ENCODE measurements at places on chromosomes 2 and 18.

- DNase-seq: peak; percentile 25
These were observed 89.3 kb downstream of the ACVR1 start for GRCh38 chr2:157786663-157787363.

DNA sequence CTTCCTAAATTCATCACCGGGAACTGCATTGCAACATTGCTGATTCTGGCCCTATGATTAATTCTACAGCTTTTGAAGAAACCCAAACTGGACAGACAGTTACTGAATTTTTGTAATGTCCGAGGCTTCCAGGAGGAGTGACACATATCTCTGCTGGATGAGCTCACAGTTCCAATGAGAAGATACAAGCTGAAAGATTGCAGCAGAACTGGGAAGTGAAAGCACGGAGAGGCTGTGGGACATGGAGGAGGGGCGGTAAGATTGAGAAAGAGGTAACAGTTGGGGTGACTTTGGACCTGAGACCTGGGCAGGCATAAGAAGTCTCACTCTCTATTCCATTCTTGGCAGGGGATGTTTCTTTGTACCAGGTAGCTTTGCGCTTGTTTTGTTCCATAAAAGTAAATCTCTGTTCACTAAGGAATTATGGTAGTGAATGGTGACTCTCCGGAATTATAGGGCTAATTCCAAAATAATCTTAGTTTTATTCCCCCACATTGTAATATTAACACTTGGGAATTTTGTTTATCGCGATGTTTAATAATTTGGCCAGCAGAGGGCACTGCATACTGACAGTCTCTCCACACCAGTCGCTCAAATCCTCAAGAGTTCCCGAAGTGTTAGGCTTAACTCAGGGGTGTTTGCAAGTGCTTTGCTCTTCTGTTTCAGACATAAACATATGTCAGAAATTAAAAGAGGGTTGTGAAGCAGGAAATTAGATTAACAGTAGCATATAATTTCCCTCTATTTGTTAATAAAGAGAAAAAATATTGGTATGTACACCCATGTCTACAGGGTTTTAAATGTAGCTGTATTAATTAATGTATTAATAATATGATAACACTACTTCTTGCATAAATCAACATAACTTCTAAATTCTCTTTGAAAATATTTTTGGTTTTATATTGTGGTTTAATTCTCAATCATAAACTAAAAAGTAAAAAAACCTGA, 201.4 kb downstream of the SOCS6 start:
- peak; percentile 89 for DNase-seq

- DNase-seq: no peak
These were observed 406.4 kb upstream of the VWC2L start for GRCh38 chr2:214004463-214004862.

DNA sequence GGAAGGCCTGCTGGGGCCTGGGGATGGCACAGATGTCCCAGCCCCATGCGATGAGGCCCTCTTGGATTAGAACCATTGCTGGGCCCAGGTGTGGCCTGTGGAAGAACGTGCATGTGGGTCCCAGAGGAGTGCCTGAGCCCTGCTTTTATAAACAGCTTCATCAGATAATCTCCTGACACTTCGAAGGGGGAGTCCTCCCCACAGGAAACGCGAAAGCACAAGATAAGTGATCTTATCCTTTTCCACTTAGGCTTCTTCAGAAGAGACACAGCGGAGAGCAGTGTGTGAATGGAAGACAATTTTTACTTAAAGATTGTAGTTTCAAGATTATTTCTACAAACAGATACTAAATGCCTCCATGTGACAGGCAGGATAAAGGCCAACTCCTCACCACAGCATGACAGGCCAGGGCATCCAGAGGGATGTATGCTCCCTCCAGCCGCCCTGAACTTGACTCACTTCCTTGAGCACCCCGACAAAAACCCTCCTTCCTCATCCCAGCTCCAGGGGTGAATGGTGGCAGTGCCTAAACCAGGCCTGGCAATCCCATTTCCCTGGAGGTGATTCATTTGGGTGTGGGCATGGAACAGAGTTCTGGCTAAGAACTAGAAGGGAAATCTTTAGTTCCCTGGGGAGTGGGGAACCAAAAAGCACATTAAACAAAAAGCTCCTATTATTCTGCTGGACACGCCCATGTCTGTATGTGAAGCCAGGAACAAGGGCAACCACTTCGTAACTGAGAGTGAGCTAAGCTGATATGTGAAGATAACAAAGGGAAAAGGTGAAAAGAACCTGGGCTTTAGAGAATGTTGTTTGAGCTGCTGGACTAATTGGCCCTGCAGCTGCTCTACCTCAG, 56.2 kb upstream of the TMEM163 start:
- DNase-seq: no peak

GRCh38 chr2:158414538-158414937, 42.0 kb downstream of the CCDC148 start:
- DNase-seq: no peak

GRCh38 chr2:1550076-1550475, 136.8 kb downstream of the TPO start:
- no peak for DNase-seq

- DNase-seq: no peak
These were observed 429.5 kb downstream of the ZNF521 start for GRCh38 chr18:24922491-24922890.

DNA sequence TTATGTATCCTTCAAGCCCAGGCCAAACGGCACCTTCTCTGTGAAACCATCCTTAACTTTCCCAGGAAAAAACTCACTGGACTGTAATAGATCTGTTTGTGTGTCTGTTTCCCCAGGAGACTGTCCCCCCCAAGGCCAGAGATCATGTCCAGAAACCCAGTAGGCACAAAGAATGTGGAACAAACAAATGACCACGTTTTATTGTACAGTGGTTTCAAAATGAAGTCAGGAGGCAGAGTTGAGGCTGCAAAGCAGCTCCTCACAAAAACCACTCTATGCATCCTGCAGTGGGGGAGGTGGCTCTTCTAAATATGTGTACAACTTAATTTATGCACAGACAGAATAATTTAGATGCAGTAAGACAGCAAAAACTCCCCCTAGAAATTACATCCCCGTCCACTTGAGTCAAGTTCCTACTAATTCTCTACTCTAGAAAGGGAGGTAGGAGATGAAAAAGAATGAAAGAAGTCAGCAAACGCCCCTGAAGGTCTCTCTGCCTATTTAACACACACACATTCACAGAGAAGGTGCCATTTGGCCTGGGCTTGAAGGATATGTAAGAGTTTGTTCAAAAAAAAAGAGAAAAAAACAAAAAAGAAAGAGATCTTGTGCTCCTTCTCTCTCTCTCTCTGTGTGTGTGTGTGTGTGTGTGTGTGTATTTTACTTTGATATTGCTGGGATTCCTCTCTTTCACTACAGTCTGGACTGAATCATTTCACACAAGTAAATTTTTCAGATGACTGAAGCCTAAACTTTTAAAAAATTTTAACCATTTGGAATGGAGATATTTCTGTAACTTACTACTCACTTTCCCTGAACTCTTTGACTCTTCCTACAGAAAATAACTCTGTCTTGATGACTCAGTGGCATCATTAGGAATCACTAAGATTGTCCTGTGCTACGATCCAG, 19.5 kb downstream of the BCL2 start:
- DNase-seq: no peak

DNA sequence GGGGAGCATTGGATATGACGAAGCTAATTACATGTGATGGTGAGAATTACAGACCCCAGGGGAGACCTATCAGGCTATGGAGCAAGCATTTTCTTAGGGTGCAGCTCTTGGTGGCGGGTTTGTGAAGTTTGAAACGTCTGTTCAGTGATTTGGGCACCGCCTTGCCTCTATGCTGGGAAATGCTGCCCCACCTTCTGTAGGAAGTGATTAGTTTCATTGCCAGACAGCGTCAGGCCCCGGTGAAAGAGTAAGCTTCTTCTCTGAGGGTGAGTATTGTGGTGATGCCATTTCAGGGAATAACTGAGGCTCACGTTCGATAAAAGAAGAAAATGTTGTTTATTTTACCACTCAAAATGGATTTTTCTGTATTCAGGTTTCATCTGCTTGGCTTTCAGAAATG, 186.2 kb upstream of the CDH2 start:
- DNase-seq: no peak

- no peak for DNase-seq
These were observed 5.1 kb upstream of the DNAJC5G start for GRCh38 chr2:27270131-27270530.

GRCh38 chr2:23905155-23905554, 21.8 kb downstream of the ATAD2B start:
- no peak for DNase-seq

- DNase-seq: no peak
These were observed 71.5 kb upstream of the CTDP1 start for GRCh38 chr18:79608069-79608468.

- DNase-seq: peak; percentile 82
These were observed 70.0 kb downstream of the NAB1 start for GRCh38 chr2:190718652-190719526.

- DNase-seq: no peak
These were observed 4.7 kb downstream of the ACVR1 start for GRCh38 chr2:157871415-157871814.

GRCh38 chr2:147789287-147789686, 55.5 kb upstream of the ACVR2A start:
- no peak for DNase-seq

DNA sequence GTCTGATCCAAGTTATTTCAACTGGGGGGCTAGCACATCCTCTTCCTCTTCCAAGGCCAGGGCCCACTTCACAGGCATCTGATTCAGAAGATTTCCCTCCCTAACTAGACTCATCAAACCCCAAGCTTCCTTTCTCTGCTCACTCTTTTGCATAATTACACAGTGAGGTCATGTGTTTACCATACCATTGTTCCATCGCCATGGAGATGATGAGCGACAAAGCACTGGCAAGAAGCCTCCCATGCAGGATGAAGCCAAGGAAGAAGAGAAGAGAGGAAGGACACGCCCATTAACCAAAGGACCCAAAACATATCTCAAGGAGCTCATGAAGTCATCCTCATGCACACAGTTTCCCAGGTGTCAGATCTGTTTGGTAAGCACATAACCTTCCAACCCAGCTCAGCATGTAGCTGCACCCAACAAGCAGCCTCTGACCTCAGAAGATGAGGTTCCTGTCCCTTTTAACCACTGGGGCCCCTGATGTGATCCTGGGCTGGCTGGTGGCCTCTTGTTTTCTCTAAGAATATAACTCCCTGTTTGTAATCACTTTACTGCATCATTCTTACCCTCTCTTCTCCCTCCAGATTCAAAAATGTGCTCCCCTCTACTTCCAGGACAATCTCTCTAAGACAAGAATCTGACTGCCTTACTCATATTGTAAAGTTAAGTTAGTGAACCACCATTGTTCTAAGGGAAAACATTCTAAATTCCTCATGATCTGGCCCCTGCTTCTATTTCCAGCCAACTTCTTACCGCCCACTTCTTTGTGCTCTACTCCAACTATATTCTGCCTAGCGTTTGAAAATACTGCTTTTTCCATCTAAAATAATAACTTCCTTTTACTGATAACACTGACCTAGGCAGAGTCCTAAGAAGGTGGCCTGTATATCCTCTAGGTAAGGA, 190.1 kb downstream of the TTC32 start:
- peak; percentile 92 for DNase-seq

GRCh38 chr18:67135981-67136380, 380.5 kb downstream of the DSEL start:
- DNase-seq: no peak

- no peak for DNase-seq
These were observed 491.3 kb downstream of the IRS1 start for GRCh38 chr2:226308323-226308680.

DNA sequence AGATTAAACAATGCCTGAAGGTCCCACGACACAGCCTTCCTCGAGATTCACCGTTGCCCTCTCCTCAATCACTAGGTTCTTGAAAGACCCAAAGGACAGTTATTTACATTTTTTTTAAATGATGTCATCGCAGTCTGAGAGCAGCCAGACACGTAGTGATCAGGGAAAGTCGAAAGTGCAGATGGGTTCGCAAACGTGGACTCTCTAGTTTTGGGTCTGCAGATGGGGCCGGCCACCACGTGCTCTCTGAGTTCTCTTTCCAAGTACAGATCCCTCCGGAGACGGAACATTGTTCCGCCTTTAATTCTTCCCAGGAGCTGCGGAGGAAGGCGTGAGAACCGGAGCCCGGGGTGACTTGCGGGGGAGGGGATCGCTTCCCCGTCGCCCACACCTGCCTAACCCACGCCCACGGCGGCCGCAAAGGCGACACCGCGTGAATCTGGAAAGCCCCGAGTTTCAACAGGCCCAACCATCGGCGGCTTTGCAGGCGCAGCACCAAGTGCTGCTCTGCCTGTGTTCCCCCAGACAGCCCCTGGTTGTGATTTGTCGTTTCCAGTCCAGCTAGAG, 54.3 kb downstream of the PKDCC start:
- DNase-seq: peak; percentile 85

DNA sequence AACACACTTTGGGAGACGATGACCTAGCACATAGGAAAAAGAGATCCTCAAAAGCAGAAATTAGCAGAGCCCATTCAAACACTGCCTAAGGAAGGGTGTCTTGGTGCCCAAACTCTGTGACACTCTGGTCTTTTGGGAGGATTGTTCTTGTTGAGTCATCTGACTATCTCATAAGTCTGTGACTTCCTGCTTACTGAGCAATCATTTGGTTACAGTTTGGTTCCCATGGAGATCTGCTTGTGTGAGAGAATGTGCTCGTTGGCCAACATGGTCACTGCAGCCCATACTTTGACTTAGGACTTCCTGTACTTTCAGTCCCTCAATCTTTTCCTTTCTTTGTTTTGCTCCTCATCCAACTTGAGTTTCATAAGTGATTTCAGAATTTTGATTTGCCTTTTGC, 602.9 kb downstream of the NYAP2 start:
- peak; percentile 72 for DNase-seq

DNA sequence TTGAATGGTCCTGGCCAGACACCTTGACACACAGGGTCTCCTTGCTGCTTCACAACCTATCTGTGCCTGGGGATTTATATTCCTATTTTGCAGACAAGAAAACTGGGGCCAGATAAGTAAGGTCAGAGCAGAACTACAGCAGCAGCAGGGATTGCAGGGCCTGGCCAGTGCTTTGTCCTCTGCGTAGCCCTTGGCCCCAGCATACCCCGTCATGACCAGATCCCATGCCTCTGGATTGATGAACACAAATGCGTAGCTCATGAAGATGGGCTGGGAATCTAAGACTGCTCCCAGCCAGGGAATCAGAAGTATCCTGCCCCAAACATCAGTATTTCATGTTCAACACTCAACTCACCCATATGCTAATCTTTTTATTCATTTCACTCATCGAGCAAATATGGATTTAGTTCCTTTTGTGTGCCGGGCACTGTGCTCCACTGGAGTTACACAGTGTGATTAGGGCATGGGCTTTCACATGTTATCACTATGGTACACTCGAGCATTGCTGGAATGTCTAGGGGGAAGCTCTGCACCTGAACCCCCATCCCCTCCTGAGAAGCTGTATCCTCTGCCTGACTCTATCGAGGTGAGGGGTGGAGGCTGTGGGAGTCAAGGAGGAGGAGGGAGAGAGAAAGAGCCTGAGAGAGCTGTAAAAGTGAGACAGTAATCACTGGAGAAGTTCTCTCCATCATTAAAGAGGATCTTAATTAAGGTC, 143.3 kb downstream of the CYP26B1 start:
- DNase-seq: no peak

Data from DMS53 (cell line).